MG63 (cell line): ENCODE measurements at places on chromosomes 5 and 9.

GRCh38 chr5:175735701-175736100 lies 77.8 kb downstream of the HRH2 start:
- no peak for DNase-seq

- no peak for DNase-seq
Observed at GRCh38 chr5:149408252-149409099, 29.4 kb upstream of the IL17B start.

GRCh38 chr5:16465544-16466432 lies at the start of gene ZNF622:
ZNF622 (minus strand) TSS chr5:16465800; CDS start chr5:16465665, 135 bp downstream.
- DNase-seq = peak; percentile 93

DNA sequence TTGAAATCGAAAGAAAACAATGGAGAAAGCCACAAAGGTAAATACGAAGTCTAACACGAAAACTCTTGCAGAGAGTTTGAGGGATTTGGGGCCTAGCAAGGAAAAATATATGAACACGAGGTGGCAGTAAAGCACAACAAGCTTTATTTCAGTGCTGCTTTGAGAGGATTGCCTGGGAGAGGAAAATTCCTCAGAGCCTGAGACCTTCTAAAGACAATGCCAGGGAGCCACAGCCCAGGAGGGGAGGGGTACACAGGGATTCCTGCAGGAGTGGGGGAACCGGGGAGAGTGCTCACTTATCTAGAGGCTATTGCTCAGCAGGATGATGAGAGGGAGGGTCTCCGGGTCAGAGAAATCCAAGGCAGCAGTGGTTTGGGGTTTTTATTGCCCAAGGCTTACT lies 134.9 kb upstream of the ADCY2 start:
- DNase-seq = no peak

DNA sequence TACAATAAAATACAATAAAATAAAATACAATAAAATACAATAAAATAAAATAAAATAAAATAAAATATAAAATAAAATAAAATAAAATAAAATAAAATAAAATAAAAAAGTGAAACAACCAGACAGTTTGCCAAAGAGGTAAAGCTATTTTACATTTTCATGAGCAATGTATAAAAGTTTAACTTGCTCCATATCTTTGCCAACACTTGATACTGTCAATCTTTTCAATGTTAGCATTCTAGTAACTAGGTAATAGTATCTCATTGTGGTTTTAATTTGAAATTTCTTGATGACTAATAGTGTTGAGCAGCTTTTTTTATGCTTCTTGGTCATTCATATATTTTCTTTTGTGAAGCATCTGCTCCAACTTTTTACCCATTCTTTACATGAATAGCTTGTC lies 17.3 kb downstream of the TTC33 start:
- no peak for DNase-seq

GRCh38 chr9:36187414-36187813 lies 3.3 kb upstream of the CLTA start:
- DNase-seq = peak; percentile 82

DNA sequence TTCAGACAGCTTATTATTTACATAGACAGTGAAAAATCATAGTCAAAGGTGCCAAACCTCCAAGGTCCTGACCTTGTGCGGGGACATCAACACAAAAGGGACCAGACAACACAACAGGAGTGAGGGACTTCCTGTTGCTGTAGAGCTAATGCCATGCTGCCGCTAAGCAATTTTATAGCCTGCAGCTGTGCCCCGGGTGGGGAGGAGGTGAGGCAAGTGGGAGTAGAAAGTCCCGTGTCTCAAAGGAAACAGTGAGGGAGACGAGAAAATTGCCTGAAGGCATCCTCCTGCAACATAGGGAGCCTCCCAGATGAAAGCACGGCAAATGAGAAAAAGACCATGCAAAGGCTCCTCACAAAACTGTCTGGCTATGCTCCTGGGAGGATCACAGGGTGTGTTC lies 58.8 kb downstream of the CAAP1 start:
- DNase-seq = no peak

DNA sequence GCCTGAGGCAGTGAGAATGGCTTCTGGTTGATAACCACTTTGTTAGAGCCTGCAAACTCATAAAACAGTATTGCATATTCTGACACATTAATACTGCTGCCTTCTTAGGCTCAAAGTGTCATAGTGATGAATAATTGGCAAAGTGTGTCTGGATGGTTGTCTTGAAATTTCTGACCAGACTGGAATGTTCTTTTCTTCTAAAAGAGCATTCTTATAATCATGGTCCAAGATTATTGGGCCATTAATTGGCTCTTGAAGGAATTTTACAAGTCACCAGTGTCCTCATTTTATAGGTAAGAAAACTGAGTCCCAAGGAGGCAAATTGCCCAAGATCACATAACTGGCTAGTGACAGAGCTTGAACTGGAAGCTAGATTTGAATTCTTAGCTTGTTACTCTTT lies 111.7 kb downstream of the PCSK1 start:
- peak; percentile 56 for DNase-seq

DNA sequence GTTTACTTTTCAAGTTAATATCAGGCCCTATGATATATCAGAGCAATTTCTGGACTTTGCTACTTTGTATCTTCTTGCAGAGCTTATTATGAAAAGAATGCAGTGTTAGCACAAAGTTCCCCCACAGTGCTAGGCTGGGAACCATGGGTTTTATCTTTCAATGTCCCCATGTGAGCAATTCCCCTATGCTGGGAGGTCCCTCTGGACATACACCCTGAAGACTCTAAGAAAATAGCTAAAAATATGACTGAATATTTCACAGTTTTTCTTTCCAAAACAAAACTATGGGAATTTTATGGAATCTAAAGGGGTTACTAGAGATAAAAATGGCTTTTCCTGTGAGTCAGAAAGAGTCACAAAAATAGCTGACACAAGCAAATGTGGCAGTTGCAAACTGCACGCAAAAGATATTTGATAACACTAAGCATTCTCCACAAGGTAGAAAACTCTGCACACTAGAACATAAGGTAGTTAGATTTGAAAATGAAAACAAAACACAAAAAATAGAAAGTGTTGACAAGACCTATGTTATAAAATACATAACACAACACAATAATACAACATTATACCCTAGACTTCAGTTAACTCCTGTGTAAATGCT lies 487.5 kb upstream of the GRIN3A start:
- no peak for DNase-seq

DNA sequence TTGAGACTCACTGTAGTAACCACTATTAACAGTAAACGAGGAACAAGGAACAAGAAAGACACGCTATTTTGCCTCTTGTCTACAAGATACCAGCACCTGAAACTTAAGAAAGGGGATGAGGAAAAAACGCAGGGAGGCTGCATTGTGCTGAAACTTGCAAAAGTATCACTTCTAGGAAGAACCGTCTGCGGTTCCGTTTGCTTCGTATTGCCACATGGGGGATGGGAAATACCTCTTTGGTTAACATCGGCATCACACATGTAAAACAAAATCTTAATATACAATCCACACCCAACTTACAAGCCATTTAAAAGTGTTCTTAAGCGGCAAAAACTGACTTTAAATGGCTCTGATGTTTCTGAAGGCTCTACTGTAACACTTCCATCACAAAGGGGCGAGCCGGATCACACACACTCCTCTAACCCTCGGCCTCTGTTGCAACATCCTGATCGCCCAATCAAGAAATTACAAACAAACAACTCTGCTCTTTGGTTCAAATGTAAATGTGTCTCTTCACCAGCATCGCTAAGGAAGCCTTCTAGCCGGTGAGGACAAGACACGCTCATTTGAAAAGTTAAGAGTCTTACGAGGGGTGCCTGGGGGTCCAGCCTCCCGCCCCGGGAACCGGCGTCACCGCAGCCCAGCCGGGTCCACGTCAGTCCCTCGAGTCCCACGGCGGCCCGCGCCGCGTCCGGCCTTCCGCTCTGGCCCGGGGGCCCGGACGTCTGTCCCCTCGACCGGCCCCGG lies 621 bp downstream of the SEC16A start:
- DNase-seq = no peak

- no peak for DNase-seq
Observed at GRCh38 chr9:113943112-113944009, 67.3 kb downstream of the ZNF618 start.

GRCh38 chr5:96624596-96624995 lies 37.6 kb upstream of the CAST start:
- no peak for DNase-seq

DNA sequence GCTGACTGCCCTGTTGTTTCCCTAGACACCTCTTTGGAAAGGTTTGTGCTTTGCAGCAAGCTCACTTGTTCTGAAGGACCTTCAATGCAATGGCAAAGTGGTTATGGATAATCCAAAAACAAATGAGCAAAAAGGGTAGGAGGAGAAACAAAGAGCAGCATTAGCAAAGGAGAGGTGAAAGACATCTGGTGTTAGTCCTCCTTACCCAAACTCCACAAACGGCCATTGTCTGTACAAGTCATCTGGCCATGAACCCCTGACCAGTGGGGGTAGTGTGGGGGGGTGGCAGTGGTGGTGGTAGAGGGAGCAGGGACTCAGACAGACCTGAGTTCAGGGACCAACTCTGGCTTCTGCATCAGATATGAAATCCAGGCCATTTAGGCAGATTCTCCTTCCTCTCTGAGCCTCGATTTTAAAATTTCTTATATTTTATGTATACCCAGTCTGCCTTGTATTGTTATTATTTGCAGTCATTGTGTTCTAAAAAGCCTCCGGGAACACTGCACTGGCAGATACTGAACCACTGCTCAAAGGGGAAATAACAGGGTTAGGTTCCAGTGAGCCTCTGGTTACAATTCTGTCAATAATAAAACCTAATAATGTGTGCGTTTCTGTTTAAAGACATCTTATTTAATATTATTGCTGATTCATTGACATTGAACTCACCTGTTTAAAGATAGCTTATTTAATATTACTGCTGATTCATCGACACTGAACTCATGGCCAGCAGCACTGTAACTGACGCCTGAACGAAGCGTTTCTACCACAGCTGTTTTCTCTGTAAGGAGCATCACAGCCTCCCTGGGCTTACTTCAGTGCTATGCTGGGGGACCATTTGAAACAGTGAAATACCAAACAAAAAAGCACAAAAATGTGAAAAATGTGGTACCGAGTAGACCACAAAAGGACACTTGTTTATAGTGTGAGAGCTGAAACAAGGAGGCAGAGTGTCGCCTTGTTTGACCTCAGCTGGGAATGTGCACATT lies 156.0 kb downstream of the SEC61B start:
- DNase-seq = no peak

DNA sequence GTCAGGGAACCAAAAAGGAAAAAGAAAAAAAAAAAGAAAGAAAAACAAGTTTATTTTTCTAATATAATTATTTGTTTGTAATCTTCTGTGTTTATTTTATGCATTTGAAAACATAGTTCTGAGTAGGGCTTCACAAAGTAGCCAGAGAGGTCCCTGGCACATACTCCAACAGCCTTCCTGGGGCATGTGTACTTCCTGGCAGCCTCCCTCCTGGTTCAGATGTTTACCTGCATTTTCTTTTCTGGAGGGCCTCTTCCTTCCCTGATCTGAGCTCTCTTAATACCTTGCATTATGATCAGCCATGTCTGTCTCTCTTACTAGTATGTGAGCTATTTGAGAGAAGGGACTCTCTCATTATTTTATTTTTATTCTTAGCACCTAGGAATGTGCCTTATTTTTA lies 361.8 kb downstream of the KDM4C start:
- DNase-seq = no peak

GRCh38 chr5:92852219-92852618 lies 728.8 kb downstream of the NR2F1-AS1 start:
- DNase-seq = no peak

- no peak for DNase-seq
Observed at GRCh38 chr5:43352131-43352530, 38.9 kb upstream of the HMGCS1 start.

DNA sequence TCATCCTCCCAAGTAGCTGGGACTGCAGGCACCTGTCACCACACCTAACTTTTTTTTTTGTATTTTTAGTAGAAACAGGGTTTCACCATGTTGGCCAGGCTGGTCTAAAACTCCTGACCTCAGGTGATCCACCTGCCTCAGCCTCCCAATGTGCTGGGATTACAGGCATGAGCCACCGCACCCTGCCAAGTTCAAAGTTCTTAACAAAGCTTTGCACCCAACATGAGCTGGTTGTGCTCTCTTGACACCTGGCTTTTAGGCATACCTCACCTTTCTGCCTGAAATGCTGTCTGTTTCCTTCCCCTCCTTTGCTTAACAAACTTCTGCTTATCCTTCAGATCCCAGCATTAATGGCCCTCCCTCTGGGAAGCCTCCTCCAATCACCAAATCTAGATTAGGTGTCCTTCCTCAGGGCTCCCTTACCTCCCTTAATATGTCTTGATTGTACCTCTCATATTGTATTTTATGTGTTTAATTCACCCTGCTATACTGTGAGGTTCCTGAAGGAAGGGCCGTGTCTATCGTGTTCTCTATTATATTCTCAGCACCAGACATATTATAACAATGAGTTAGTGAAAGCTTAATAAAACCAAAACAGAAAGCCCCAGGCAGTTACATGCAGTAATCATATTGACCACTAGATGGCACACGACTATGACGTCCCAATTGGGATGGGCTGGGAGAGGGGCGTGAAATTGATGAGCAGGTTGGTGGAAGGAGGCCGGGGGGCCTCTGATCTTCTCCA lies 62.9 kb upstream of the PPARGC1B start:
- no peak for DNase-seq

GRCh38 chr9:137302118-137302448 lies at the start of gene NRARP:
NRARP (minus strand) TSS chr9:137302271; CDS start chr9:137301928, 343 bp downstream.
- DNase-seq = peak; percentile 70

DNA sequence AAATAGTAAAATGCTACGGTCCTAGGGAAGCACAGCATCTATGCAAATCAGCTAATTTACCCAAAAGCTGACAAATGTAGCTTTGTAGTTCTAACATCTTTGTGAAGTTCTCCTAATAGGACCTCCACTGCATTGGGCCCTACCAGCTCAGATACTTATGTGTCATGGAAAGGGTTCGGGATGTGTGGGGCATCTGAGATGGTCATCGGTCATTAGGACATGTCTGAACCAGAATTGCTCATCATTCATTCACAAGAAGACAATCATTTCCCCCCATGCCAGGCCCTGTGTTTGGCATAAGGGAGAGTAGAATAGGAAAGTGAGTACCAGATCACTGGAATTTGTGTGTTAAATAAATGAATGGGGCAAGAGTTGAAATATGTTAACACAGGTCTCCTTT lies 35.7 kb downstream of the PWWP2A start:
- DNase-seq = peak; percentile 79

DNA sequence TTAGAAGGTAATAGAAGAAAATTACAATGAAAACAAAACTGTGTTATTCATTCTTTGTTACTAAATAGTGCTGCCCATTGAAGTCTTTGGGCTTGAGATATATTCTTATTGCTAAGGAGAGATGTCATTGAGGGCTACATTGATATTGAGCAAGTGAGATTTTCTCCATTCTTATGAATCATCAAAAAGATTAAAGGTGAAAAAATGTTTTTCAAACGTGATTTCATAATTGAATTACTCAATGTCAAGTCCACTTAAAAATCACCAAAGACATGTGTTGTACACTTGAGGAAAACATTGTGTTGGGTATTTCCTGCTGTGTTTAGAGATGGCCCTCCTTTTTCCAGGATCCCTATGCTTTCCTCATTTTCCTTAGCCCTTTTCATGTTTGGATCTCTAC lies 448.1 kb downstream of the NFIB start:
- no peak for DNase-seq
